ENCODE measurements at places on chromosomes 6 and 20.

GRCh38 chr20:60262967-60263603 is 304.9 kb downstream of the CDH26 start:
- no peak for DNase-seq

- DNase-seq, result no peak
Observed at GRCh38 chr20:21391185-21391971, 5.9 kb downstream of the NKX2-4 start.

DNA sequence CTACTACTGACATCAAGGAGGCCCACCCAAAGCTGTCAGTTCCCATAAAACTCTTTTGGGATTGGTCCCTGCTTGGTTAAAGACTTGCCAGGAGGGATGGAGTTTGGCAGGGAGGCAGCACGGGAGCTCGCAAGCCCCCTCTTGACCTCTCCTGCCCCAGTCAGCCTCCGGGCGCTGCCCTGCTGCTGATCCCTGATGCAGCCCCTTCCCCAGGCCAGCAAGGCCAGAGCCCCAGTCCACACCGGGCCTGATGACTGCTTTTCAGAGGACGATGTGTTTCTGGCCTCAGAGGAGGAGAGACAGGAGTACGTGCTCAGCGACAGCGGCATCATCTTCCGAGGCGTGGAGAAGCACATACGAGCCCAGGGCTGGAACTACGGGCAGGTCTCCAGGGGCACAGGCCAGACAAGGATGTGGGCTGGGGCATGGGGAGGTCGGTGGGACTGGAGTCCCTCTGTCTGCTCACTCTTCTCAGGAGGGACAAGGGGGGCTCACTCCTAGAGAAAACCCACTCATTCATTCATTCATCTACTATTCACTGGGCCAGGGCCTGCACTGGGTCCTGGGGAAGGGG is 15.6 kb downstream of the TGM6 start:
- DNase-seq, result no peak

GRCh38 chr20:19260412-19261090 is 48.1 kb downstream of the SLC24A3 start:
- no peak for DNase-seq

- no peak for DNase-seq
Observed at GRCh38 chr6:131244942-131245341, 109.7 kb downstream of the AKAP7 start.

DNA sequence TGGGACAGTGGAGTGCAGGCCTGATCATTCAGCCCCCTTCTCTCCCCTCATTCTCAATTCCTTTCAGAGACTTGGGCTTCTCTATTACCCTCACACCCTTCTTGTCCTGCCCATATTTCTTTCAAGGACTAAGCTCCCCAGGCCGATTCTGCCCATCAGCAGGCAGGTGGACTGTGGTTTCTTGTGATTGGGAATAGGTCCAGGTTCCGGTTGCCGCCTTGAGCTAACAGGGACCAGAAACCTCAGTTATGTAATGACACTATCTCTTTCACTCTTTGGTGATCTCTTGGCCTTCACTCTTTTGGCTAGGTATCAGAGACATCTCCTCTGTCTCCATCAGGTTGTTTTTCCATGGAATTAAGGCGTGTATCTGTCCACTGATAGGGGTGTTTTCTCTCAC is 6.5 kb downstream of the MUCL3 start:
- no peak for DNase-seq

DNA sequence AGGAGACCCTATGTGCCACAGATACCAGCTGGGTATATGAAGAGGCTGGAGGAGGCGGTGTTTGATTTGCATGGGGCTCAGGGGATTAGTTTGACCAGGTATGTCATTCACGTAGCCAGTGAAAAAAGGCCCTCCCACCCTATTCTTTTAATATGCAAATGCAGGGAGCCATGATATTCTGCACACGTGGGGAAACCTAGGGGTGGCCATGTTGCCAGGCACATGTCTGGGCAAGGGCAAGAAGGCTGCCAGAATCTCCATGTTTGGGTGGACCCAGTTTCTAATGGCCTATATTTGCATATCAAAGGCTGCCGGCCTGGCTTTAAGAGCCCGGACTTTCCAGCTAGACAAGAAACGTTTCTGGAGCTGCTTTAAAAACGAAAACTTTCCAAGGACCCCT is 60.4 kb downstream of the SOX4 start:
- no peak for DNase-seq

DNA sequence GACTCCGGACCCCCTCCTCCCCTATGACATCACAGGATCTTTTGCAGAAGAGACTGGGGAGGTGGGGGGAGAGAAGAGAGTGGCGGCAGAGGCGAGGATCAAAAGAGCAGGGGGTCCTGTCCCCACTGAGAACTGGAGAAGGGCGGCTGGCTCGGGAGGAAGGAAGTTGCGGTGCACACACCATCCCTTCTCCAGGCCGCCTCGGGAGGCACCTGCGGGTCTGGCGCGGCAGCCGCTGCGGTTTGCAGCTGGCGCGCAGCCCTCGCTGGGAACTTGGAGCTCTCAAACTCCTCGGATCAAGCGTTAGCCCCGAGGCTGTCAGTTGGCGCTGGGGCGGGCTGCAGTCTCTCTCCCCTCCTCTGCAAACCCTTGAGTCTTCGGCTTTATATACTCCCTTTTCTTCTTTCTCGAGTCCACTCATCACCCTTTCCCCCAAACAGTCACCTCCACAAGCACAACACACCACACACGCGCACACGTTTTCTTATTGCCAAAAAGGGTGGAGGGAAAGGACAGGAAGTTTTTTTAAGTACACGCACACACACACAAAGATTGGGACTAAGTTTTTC is 180.7 kb downstream of the TBXT start:
- no peak for DNase-seq

DNA sequence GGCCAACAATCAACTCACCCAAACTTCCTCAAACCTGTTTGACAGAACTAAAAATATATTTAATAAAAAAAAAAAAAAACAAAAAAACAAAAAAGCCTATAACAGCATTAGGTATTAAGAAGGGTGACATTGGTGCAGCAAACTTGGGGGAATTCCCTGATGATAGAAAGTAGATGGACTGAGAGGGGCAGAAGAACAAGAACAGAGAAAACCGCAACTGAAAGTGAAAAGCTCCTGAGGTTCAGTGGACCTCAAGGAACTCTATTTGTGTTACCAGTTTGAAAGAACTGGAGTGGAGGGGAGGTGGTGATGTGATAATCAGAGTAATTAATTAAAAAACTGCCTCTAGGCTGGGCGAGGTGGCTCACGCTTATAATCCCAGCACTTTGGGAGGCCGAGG is 53.8 kb downstream of the MACROD2 start:
- no peak for DNase-seq

DNA sequence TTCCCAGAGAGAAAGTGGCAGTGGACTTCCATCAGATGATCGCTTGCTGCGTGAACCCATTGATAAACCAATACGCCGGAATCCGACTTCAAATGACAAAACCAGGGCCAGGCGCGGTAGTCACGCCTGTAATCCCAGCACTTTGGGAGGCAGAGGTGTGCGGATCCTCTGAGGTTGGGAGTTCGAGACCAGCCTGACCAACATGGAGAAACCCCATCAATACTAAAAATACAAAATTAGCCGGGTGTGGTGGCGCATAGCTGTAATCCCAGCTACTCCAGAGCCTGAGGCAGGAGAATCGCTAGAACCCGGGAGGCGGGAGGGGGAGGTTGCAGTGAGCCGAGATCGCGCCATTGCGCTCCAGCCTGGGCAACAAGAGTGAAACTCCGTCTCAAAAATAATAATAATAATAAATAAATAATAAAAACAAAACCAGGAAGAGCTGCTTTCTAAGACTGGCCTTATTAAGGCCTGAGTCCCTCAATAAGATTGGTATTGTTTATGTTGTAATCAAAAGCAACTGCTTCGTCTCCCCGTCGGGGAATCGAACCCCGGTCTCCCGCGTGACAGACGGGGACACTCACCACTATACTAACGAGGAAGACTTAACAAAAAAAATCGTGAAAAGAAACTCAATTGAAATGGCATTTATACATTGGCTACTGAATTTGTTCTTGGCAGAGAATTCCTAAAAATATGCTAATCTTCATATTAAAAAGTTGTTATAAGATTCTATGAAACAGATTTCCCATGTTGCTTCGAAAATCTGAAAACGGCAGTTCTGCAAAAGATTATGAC is 110.2 kb upstream of the ZNF184 start:
- no peak for DNase-seq

GRCh38 chr6:44697327-44697726 is 309.8 kb downstream of the CDC5L start:
- DNase-seq, result no peak

- no peak for DNase-seq
Observed at GRCh38 chr6:46291275-46291633, 120.5 kb upstream of the ENPP5 start.

DNA sequence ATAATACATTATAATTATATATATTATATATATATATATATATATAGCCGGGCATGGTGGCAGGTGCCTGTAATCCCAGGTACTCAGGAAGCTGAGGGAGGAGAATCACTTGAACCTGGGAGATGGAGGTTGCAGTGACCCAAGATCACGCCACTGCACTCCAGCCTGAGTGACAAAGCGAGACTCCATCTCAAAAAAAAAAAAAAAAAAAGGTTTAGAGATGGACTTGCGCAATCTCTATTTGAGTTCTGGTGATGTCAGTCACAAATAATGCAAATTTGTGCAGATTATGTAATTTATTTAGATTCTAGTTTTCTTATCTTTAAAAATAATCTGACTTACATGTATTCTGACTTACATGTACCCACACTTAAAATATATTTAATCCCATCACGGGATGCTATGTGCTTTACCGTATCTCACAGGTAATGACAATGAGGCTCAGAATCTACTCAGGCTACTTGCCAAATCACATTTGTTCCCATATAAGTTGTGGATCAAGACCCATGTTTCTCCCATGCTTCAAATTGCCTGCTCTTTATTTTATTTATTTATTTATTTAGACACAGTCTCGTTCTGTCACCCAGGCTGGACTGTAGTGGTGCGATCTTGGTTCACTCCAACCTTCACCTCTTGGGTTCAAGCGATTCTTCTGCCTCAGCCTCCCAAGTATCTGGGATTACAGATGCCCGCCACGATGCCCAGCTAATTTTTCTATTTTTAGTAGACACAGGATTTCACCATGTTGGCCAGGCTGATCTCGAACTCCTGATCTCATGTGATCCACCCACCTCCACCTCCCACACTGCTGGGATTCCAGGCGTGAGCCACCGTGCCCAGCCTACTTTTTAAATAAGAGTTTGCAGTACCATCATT is 7.6 kb upstream of the UST start:
- DNase-seq, result no peak
